ENCODE measurements at places on chromosomes 2 and 18.

GRCh38 chr2:161103451-161103831 lies 56.8 kb upstream of the TANK start:
- DNase-seq = no peak

GRCh38 chr2:149894760-149895159 lies 307.2 kb upstream of the MMADHC start:
- no peak for DNase-seq

GRCh38 chr2:110106642-110107041 lies 9.0 kb downstream of the MALL start:
- DNase-seq = peak; percentile 18

- no peak for DNase-seq
These were observed 510.2 kb upstream of the ID2 start for GRCh38 chr2:8171608-8172007.

DNA sequence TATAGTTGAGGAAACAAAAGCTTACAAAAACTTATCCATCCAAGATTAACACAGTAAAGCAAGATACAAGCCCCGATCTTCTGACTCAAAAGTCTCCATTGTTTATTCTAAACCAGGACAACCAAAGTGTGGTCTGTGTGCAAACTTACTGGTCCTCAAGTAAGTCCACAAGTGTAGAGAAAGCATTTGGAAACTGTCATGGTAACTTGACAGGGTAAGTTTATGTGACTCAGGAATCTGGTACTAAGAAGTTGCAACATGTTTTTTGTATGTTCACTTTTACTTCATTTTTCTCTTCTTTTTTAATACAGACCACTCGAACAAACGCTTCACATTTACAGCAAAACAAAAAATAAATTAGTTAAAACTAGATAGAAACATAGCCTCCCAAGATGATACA lies 9.4 kb downstream of the MBD2 start:
- no peak for DNase-seq

- no peak for DNase-seq
These were observed 59.0 kb upstream of the KLHL14 start for GRCh38 chr18:32831781-32832180.

- DNase-seq = no peak
These were observed 13.4 kb downstream of the ITGA6 start for GRCh38 chr2:172440795-172441194.
